ENCODE measurements at places on chromosomes 5 and 9.

GRCh38 chr9:126883636-126884035, 23.2 kb downstream of the ZBTB34 start:
- no peak for DNase-seq

DNA sequence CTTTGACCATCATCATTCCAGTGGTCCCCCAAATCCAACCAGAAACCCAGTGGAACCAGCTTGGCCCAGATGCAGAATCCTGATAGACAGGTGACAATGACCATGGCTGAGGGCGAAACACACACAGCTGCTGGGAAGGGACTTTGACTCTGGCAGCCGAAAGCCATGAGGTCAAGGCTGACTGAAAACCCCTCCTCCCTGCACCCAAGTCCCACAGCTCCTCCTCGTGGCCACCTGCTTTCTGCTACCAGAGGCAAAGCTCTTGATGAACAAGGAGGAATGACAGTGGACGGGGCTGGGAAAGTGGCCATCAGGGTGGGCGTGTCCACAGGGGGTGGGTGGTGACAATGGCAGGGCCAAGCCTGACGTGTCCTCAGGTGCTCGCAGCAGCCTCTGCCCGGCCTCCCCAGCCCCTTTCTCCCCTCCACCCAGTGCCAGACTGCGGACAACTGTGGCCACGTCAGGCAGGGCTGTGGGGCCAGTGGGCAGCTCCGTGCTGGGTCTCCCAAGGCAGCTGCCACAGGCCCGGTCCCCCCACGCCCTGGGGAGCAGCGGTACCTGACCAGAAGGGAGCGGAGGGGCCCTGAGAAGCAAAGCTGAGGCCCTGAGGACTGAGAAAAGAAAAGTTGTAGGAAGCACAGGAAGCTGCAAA, 30.8 kb upstream of the SARDH start:
- no peak for DNase-seq

DNA sequence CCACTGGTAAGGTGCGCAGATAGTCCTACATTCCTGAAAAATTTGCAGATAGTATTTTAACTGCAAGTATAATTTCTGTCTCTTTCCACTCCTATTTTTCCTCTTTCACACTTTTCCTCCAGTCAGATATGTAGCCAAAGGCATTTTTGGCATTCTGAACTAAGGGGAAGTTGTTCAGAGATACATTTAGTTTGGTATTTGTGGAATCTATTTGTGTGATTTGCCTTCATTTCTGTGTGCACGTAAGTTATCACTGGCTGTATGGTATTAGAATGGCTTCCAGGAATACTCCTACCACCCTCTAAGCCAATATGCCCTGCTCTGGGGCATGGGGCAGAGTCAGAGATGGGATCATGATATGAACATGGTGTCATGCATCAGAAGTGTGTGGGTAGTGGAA, 45.8 kb upstream of the GRAMD2B start:
- DNase-seq, result no peak

DNA sequence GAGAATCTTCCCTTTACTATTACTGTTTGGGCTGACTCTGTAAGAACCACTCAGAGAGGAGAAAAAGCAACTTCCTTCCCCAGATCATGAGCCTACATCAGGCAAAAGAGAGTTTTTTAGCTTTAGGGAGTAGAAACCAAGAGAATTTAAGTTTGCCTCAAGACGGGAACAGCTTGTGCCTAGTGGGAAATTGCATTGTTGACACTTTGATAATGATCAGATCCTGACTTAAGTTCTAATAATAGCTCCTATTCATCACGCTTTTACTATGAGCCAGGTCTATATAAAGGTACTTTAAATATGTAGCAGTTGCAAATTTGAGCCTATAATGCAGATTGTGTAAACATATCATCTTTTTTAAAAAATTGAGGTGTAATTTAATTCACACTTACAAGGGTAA, 298.2 kb downstream of the MAN2A1 start:
- DNase-seq, result no peak

GRCh38 chr5:54135042-54135441, 175.3 kb downstream of the ARL15 start:
- DNase-seq, result no peak

- DNase-seq, result no peak
Observed at GRCh38 chr9:17185481-17186029, 50.7 kb downstream of the CNTLN start.

DNA sequence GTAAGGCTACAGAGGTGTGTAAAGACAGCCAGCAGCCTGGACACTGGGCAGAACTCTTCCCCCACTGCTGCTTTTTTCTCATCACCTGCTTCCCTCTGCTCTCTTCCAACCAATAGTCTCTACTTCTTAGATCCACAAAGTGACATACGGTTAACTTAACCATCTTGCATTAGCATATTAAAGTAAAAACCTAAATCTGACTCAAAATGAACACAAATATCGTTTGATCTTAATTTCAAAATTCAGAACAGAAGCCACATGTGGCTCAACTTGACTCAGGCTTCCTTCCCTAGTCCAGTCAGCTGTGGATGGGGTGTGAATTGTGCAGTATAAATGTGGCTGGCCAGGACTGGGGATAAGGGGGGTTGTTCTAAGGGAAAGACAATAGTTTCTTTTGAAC, 114.3 kb downstream of the STARD4 start:
- no peak for DNase-seq

GRCh38 chr9:31629292-31629691, 755.2 kb upstream of the ACO1 start:
- DNase-seq, result no peak

GRCh38 chr9:96089452-96090085, 212.4 kb downstream of the HSD17B3 start:
- no peak for DNase-seq

GRCh38 chr5:52015760-52016159, 632.5 kb downstream of the ISL1 start:
- no peak for DNase-seq

GRCh38 chr5:8288897-8289516, 420.1 kb downstream of the MTRR start:
- DNase-seq, result no peak

GRCh38 chr9:112439171-112439570, 47.5 kb upstream of the KIAA1958 start:
- peak; percentile 58 for DNase-seq

DNA sequence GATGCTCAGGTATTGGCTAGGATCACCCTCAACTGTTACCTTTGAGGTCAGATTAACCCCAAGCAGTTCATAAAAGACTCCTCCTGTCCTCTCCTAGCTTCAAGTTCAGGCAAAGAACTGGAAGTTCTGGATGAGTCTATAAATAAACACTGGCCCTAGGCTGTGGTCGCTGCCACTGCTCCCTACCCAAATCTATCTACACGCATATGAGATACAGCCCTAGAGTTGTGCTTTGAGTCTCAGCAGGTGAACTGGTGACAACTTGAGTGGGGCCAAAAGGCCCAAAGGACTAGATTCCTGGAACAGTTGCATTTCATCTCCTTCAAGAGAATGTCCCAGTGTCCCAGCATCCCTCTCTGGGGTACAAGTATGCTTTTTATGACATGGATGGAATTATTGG, 62.6 kb downstream of the SAXO1 start:
- DNase-seq, result no peak

GRCh38 chr5:106796081-106796480, 874.7 kb downstream of the EFNA5 start:
- no peak for DNase-seq

- no peak for DNase-seq
Observed at GRCh38 chr9:38357350-38358114, 35.0 kb upstream of the ALDH1B1 start.

- peak; percentile 47 for DNase-seq
Observed at GRCh38 chr9:33676746-33677505, 118.4 kb upstream of the PRSS3 start.

- DNase-seq, result no peak
Observed at GRCh38 chr5:87022415-87022814, 245.3 kb upstream of the RASA1 start.

- no peak for DNase-seq
Observed at GRCh38 chr9:110095776-110096175, 112.2 kb downstream of the C9orf152 start.

DNA sequence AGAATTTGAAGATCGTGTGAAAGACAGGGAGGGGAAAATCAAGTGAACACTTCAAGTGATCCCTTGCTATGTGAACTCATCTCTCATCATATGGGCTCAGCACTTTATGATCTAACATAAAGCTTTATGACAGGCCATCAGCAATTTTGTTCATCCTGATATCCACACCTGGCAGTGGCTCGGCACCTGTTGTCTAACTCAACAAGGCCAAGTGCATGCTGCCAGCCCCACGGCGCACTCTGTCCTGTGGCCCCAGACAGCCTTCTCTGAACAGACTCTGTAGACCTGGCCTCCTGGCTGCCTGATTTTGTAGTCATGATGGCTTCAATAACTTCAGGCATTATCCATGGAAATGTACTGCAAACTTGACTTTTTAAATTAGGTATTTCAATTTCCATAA, 106.3 kb downstream of the MEF2C start:
- no peak for DNase-seq

DNA sequence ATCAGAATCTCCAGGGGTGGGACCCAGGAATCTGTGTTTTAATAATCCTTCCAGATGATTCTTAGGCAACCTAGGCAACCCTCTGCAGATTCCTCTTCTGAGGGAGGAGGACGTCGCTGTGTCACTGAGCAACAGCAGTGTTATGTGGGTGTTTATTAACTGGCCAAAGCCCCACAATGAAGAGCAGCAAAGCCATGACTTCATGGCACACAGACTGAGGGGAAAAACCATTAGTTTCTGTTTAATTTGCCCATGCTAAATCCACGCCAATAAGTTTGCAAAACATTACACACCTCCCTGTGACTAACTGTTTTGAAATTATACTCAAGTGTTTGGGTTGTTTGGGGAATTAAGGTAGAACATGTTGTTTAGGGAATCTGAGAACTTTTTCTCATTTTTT, 83.7 kb upstream of the TMED7 start:
- DNase-seq, result no peak

GRCh38 chr5:55993013-55993412, 1.8 kb downstream of the IL6ST start:
- DNase-seq, result no peak

- DNase-seq, result peak; percentile 11
Observed at GRCh38 chr5:125655156-125655555, 768.1 kb upstream of the GRAMD2B start.

- no peak for DNase-seq
Observed at GRCh38 chr5:61735995-61736394, 403.9 kb downstream of the ZSWIM6 start.

- DNase-seq, result peak; percentile 78
Observed at GRCh38 chr5:150904479-150905311, at the start of gene ZNF300. TSS of gene ZNF300 (minus strand) at chr5:150904980. CDS start at chr5:150903155, 1,825 bp downstream.

DNA sequence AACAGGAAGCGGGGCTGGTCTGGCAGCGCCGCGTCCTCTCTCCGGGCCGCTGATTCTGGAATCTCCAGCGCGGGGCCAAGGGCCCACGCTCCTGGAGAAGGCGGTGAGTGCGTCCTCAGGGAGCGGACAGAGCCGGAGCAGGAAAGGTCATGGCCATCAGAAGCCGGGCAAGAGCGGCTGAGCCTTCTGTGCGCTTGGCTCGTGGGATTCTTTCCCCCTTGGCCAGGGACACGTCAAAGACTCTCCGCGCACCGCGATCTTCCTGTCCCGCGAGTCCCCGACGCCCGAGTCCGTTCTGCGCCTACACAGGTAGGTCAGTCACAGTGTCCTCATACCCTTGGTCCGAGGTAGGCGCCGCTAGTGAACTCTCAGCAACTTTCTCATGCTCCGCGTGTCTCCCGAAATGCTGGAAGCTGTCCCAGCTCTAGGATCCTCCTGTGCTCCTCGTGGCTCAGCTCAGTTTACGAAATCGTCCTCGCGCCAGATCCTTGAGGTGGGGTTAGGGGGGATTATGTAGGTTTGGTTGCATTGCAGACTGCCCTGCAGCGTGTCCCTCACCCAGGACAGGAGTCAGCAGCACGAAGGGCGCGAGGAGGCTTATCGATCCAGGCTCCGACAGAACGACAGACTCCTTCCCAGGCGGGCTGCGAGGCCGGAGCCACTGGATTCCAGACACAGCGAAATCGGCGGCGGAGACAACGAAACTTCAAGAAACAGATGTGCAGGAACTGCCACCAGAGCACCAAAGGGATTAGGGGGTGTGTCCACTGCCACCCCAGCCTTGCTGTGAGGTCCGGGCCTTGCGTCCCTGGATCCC, 8.7 kb downstream of the LHX6 start:
- DNase-seq, result no peak

- no peak for DNase-seq
Observed at GRCh38 chr5:1488882-1489680, 34.7 kb downstream of the LPCAT1 start.

GRCh38 chr5:38433160-38433861, 123.1 kb downstream of the LIFR start:
- DNase-seq, result no peak

DNA sequence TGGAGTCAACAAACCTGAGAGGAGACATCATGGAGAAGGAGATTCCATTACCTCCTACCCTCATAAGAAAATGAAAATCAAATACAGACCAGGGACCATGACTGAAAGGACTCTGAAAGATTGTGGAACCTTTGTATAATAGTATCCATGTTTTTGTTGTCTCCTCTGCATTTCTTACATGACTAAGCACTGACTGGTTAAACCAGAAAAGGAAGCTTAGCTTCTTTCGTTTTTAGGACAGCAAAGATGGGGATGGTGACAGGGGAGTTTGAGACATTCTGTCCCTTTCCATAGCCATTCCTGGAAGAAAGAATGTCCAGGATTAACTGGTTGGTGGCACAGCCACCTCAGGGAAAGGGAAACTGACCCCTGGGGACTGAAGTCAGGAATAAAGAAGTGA, 22.2 kb downstream of the ITGA1 start:
- DNase-seq, result no peak

DNA sequence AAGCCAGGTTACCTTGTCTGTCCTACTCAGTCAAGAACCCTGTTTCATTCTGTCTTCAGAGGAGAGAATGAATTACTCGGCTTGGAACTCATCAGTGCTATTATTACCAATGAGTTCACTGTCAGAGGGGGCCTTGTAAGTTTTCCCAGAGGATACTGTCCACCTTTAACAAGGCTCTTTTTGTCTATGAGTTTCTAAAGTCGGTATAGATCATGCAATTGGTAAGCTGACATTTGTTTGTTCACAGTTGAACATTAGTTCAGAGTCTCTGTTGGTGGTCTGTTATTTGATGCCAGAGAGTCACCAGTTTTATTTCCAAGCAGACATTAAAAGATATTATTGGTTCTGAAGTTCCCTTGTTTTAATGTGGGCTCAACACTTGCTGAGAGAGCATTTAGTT, 58.1 kb upstream of the DHFR start:
- no peak for DNase-seq

DNA sequence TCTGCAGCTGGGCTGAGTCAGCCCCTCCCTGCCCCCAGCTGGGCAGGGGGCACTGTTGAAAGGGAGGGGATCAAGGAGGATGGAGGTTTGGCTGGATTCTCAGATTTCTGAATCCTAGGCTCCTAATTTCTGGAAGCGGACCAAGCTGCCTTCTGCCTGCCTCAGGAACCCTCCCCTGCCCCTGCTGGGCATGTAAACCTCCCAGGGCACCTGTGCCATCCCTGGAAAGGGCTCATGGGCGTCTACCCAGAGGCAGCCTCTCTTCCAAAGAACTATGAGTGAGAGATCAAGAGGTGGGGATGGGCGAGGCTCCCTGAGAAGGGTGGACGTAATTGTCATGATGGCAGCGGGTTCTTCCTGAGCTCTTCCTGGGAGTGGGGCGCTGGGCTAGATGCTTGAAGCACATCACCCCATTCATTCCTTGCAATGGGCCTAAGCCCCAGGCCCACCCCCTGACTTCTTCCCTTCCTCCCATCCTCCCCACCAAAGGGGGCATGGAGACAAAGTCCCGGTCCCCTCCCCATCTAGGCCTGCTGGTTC, 21.6 kb downstream of the CSF1R start:
- DNase-seq, result no peak

- DNase-seq, result no peak
Observed at GRCh38 chr9:96169484-96169883, 132.5 kb downstream of the HSD17B3 start.

Measured in DMS153 (cell line).